Uterus (tissue), 4 donors: ENCODE measurements at places on chromosomes 4 and X.
A peak's percentile ranks its signal among the peaks of the same experiment; 100 is the strongest.

GRCh38 chr4:8573266-8573665 is 6.9 kb upstream of the GPR78 start:
- H3K4me3 ChIP-seq = no peak overlapping the region
- DNase-seq = no peak
- no peaks in the 10 kb centered on the region for H3K4me1 ChIP-seq
- no peaks in the 10 kb centered on the region for H3K27me3 ChIP-seq
- H3K36me3 ChIP-seq = no peaks in the 10 kb centered on the region

DNA sequence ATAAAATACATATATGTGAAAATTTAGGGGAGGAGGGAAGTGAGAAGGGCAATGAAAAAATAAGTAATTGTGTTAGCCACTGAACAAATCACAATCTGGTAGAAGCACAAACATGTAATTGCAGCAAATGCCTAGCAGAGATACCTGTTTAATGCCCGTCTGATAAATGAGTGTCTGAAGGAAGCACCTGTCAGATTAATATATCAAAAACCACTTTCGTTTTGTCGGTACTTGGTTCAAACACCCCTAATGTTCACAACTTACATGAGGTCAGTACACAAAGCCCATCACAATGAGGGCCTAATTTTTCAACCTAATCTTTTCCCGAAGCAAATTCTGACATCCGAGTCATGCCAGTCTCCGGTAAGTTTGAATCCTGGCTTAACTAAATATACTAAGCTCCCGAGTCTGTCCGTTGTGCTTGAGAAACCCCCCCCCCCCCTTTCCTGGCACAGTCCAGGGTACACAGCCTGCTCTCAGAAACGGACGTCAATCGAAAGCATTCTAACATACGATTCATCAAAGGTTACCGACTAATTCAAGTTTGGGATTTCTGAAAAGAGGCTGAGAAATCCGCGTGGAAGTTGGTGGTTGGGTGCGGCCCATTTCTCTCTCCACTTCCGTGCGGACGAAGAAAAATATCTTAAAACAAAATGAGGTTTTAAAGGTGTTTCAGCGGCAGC is 758 bp downstream of the SDAD1 start:
- DNase-seq = no peak
- H3K4me3 ChIP-seq = peak overlapping the region; percentile 89
- peak overlapping the region; percentile 76 for H3K27ac ChIP-seq
- no peaks in the 10 kb centered on the region for H3K36me3 ChIP-seq
- no peaks in the 10 kb centered on the region for H3K27me3 ChIP-seq
- H3K4me1 ChIP-seq = no peaks in the 10 kb centered on the region

DNA sequence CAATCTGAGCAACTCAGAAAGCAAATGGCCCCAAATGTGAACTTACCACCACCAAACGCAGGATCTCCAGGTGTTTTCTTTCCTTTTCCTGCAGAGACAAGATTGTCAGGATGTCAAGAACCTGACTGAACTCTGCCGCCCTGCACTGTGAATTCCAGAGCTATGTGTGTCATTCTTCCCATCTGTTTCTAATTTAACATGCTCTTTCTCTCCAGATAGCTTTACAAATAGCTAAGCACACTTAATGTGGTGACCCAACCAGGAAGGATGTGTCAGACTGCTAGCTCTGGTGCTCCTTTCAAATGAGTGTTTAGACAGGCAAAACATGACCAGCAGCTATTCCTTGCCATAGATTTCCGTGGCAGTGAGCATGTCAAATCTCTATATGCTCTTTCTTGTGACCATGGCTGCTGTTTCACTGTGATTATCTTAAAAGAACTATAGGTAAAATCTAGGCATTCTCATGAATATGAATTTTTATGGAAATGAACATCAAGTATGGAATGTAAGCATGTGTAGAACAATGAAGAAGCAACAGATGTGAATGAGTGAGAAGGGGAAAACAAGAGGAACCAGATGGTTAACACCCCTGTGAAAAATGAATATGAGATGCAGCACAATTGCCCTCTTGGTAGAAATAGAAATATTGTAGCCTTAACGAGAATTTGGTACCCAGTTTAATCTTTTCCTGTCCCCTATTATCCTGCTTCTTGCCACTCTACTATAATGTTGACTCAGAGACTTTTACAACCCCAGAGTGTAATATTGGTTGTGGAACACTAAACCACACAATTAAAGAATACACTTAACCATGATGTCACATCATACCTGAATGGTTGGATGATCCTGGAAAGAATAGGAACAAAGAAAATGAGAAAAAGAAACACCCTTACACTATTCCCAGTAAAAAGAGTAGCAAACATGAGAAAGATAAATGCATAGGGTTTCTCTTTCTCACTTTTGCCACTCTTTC is 247.8 kb upstream of the DKK2 start:
- no peak overlapping the region for H3K4me3 ChIP-seq
- H3K27me3 ChIP-seq = no peaks in the 10 kb centered on the region
- DNase-seq = no peak
- no peak overlapping the region for H3K27ac ChIP-seq
- no peaks in the 10 kb centered on the region for H3K4me1 ChIP-seq

DNA sequence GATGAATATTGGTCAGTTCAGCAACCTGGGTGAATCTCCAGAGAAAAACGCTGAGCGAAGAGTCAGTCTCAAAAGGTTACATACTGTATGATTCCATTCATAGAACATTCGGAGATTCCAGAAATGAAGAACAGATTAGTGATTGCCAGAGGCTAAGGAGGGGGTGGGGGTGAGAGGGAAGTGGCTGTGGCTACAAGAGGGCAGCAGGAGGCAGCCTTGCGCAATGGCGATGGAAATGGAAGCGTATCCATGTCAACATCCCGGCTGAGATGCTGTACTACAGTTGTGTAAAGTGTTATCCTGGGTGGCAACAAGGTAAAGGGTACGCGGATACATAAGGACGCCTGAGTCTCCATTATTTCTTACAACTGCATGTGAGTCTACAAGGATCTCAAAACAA is 18.0 kb downstream of the LYAR start:
- DNase-seq = no peak
- H3K4me3 ChIP-seq = no peak overlapping the region
- H3K4me1 ChIP-seq = no peaks in the 10 kb centered on the region
- no peak overlapping the region for H3K27ac ChIP-seq
- no peaks in the 10 kb centered on the region for H3K27me3 ChIP-seq

DNA sequence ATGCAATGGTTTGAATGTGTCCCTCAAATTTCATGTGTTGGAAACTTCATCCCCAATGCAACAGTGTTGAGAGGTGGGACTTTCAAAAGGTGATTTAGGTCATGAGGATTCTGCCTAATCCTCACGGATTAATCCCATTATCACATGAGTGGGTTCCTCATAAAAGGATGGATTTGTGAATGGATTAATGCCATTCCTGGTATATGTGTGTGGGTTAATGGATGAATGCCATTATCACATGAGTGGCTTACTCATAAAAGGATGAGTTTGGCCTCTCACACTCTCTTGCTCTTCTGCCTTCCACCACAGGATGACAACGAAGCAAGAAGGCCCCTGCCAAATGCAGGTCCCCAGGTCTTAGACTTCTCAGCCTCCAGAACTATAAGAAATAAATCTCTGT is 30.5 kb upstream of the NEUROG2 start:
- no peaks in the 10 kb centered on the region for H3K27me3 ChIP-seq
- no peak for DNase-seq
- H3K36me3 ChIP-seq = no peaks in the 10 kb centered on the region
- no peaks in the 10 kb centered on the region for H3K4me1 ChIP-seq
- H3K27ac ChIP-seq = no peak overlapping the region

- H3K27me3 ChIP-seq = no peaks in the 10 kb centered on the region
- no peaks in the 10 kb centered on the region for H3K4me1 ChIP-seq
- H3K27ac ChIP-seq = peak overlapping the region; percentile 93
Observed at GRCh38 chr4:186722796-186723291, 812 bp downstream of the FAT1 start.

DNA sequence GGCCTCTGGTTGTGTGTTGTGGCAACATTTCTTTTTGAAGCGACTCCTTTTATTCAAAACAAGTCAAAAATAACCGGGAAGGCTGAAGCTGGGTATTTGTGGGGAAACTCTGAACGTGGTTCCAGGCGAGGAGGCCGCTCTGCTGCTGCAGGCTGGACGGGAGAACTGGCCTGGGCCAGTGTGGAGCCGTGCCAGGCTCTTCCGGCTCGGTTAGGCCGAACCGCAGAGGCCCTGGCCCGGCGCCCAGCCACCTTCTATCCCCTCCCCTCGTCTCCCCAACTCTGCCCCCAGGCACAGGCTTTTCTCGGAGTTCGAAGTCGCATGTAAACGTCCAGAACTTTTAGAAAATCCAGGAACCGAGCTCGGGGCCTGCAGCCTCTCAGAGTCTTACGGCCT is 2.4 kb upstream of the BCOR start:
- H3K27ac ChIP-seq = peak overlapping the region; percentile 91
- no peaks in the 10 kb centered on the region for H3K36me3 ChIP-seq
- H3K4me1 ChIP-seq = no peaks in the 10 kb centered on the region
- H3K4me3 ChIP-seq = no peak overlapping the region
